ENCODE measurements at places on chromosomes 3 and 15.
A peak's percentile ranks its signal among the peaks of the same experiment; 100 is the strongest.

DNA sequence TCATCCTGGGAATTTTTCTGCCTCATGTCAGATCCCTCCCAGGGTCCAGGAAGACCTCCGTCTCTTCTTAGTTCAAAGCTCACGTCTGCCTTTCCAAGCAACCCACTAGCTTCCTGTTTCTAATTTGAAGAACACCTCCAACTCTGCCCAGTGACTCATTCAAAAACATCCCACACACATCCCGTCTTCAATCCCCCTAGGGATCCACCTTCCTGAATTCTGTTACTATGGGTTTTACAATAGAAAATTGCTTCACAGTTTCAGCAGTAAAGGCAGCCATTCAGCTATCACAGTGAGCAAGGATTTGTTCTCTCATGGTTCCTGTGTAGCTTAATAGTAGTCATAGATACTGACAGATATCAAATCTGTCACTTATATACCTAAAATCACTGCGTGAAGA lies 308.3 kb upstream of the CCDC54 start:
- DNase-seq: no peak

- DNase-seq: peak; percentile 11
Observed at GRCh38 chr3:106609666-106610301, 741.0 kb upstream of the CBLB start.

GRCh38 chr3:385151-385550 lies 188.6 kb downstream of the CHL1 start:
- no peak for DNase-seq

GRCh38 chr3:126261037-126261436 lies 80.7 kb upstream of the ALDH1L1 start:
- DNase-seq: no peak

GRCh38 chr3:71191031-71191482 lies 392.5 kb downstream of the FOXP1 start:
- no peak for DNase-seq

DNA sequence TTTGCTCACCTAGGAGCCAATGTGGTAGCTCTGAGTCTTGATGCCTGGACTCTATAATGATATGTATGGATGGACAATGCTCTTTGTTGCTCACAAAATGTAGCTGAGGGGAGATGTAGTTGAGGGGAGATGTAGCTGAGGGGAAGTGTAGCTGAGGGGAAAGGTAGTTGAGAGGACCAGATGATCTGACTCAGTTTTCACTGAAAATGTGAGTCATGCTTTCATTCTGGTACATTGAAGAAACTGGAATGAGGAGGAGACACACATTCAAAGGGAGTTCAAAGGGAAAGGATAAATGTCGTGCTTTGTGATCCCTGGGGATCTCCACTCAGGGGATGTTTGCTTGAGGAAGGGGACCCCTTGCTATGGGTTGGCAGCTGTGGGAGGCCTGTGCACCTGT lies 302.9 kb upstream of the TRIM42 start:
- no peak for DNase-seq

DNA sequence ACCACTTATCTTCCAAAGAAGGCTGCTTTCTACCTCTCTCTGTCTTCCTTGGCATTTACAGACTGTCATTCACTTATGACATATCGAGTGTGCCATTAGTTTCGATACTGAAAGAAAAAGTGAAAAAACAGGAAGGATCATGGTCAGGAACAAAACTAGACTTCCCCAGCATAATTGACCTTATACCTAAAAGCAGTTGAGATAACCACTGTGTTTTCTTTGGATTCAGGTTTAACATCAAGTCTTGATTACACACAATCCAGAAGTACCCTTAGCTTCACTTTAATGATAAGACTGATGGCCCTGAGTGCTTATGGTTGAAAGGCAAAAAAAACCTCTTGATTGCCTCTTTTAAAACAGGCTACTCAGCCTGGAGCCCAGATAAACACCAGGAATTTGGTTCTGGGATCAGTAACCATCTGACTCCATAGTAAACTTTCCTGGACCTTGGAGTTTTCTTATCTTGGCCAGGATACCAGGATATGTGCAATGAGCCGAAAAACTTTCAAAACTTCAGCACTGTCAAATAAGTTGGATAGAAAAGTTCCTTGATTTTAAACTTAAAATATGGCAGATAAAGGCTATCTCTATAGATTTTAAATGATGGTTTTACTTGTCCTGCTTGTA lies 5.0 kb upstream of the UACA start:
- DNase-seq: no peak

DNA sequence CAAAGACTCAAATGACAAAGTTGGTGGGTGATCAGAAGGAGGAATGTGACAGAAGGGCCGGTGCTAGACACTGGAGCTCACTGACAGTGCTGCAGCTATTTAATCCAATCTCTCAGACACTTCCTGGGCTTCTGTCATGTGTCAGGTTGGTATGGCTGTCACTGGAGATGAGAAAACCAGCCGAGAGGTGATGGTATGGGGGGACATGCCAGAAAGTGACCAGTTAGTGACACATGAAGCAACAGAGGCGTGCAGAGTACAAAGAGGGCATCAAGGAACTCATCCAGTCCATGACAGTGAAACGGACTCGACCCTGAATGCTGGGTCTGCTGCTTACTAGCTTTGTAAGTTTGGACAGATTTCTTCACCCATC lies 219.5 kb downstream of the CADPS start:
- no peak for DNase-seq

- no peak for DNase-seq
Observed at GRCh38 chr3:171163101-171164066, 136.9 kb upstream of the SLC2A2 start.

GRCh38 chr15:71278989-71279756 lies 163.9 kb downstream of the THSD4 start:
- DNase-seq: no peak

DNA sequence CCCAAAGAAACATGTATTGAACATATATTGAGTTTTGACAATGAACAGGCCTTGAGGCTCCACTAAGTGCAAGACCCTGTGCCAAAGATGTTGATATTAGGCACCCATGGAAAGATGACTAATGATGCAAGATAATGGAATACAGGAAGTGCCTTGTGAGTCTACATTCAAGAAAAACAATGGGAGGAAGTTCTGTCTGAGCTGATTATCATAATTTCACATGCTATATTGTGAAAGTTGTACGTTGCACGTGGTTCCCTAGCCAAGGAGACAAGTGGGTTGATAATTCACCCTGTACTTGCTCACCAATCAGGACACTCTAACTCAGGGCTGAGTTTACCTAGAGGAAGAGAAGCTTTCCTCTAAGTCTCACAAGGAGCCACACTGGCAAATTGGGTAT lies 186.9 kb upstream of the STAC start:
- DNase-seq: no peak

GRCh38 chr3:124352149-124352539 lies 360.2 kb upstream of the ROPN1 start:
- DNase-seq: no peak

- no peak for DNase-seq
Observed at GRCh38 chr3:119340014-119340413, 45.8 kb downstream of the ARHGAP31 start.
